ENCODE measurements at places on chromosomes 1 and 21.

GRCh38 chr1:25253911-25254310 lies 6.7 kb upstream of the RSRP1 start:
- no peak for DNase-seq

GRCh38 chr1:214380986-214381695 lies 100.2 kb downstream of the SMYD2 start:
- no peak for DNase-seq

GRCh38 chr1:56533197-56533596 lies 46.2 kb downstream of the PLPP3 start:
- no peak for DNase-seq

DNA sequence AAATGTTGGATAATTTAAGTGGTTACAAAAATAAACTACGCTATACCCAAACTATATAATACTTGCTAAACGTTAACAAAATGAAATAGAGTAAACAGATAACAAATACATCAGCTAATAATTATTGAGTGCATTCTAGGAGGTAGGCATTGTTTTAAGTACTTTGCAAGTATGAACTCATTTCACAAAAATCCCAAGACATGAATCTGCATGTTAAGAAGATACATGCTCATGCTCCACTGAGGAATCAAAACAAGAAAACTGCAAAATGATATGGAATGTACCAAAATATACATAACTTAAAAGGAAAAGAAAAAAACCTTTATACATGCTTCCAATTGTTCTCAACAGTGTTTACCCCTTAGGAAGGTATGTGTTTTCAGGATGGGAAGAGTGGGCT lies 2.5 kb downstream of the FRRS1 start:
- no peak for DNase-seq

DNA sequence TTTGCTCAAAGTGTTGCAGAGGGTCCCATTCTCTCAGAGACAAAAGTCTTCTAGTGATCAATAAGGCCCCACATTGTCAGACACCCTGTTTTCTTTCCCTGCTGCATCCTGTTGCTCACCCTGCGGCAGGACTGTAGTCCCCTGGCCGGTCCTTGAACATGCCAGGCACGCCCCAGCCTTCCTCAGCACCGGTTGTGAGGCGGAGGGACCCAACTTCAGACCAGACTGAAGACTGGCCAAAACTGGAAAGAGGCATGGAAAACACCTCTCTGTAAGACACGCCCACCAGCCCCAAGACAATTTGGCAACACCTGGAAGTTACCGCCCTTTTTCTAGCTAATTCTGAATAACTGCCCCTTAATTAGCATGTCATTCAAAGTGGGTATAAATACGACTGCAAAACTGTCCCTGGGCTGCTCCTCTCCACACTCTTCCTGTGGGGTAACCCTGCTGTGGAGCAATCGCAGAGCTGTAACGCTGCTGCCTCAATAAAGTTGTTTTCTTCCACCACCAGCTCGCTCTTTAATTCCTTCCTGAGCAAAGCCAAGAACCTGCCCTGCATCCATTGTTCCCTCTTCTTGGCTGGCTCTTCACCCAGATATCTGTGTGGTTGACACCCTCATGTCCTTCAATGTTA lies 23.8 kb downstream of the PLA2G2A start:
- no peak for DNase-seq

GRCh38 chr1:12172042-12172851 lies 5.5 kb downstream of the TNFRSF1B start:
- DNase-seq = no peak

- no peak for DNase-seq
These were observed 213.2 kb downstream of the TGFB2 start for GRCh38 chr1:218558271-218558810.
